ENCODE measurements at places on chromosomes 6 and 20.

DNA sequence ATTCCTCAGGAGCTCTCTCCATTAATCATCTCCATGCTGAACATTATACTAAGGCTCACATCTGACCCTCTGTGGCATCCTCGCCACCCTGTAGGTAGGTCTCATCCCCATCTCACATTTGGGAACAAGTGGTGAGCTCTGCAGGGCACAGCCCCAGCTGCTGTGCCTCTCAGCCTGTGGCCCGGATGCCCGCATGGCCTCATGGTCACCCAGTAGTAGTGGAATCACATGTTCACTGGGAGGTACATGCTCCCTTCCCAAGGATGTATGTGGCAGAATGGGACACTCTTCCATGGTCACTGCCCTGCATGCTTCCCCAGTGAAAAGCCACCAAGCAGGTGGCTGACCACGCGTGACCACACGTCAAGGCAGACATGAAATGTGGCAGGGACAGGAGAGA lies 26.3 kb upstream of the APMAP start:
- DNase-seq, result no peak

- no peak for DNase-seq
Measured at GRCh38 chr20:43916881-43917371, 2.3 kb downstream of the TOX2 start.

GRCh38 chr6:101722471-101722870 lies 329.0 kb downstream of the GRIK2 start:
- DNase-seq, result no peak

DNA sequence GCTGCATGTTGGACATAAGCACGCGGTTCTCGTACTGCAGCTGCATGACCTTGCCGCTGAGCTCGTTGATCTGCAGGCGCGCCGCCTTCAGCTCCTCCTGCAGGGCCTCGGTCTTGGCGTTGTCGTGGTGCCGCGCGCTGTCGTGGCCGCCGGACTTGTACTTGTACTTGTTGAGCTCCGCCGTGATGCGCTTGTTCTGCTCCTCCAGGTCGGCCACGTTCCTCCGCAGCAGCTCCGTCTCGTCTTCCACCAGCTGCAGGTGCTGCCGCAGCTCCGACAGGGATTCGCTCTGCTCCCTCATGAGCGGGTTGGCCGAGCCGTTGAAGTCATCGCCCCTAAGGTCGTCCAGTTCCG lies 16.6 kb upstream of the KIAA0408 start:
- no peak for DNase-seq

DNA sequence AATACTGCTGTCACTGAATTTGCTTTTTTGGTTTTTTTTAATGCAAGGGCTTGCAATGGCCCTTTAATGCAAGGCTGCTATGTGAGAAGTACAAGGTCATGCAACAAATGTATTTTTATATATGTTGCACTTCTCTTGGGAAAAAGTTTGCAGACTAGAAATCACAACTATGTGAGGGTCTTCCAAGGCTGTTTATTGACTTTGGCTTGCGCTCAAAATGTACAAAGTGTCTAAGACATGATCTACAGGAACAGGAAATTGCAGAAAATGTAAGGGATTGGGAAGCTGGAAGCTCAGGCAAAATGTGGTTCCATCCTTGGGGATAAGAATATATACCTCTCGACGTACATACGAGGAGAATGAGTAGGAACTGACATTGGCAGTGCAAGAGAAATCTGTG lies 92.2 kb upstream of the F13A1 start:
- no peak for DNase-seq

- no peak for DNase-seq
Measured at GRCh38 chr6:34230653-34231371, 5.9 kb upstream of the HMGA1 start.

DNA sequence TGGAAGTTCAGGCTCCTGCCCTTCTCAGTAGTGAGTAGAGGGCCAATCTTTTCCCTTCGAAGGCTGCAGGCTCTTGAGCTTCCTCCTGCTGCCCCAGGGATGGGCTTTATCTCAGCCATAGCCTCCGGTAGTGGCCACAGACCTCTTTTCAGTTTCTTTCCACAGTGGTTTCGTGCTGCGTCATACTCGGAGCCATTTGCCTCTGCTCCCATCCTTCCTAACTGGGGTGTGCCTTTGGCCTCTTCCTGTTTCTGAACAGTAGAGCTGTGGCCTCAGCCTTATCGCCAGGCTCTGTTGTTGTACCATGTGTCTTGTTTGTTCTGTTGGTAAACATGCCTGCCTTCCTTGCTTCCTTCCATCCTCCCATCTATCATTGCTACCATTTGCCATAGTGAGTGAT lies 54.1 kb downstream of the TULP4 start:
- no peak for DNase-seq

- DNase-seq, result no peak
Measured at GRCh38 chr20:24317224-24317623, 152.2 kb upstream of the SYNDIG1 start.

GRCh38 chr6:126548300-126548699 lies 208.4 kb downstream of the CENPW start:
- DNase-seq, result no peak

GRCh38 chr6:71510057-71510713 lies 221.6 kb downstream of the OGFRL1 start:
- no peak for DNase-seq

DNA sequence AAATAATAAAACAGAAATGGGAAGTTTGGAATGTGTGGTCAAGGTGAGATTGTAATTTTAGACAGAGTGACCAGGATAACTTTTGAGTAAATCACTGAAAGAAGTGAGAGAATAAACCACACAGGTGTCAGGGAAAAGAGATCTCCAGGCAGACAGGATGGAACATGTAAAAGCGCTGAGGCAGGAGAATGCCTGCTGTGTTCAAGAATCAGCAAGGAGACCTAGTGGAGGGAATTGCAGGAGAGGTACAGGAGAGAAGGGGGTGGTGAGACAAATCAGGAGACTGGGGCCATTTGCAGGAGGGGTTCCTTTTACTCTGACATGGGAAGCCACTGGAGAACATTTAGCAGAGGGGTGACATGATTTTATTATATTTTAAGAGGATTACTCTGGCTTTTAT lies 456.7 kb downstream of the NKAIN2 start:
- DNase-seq, result no peak

Data from T-helper 2 cell (primary cell).